Stimulated activated CD8-positive, alpha-beta memory T cell treated with anti-CD3 and anti-CD28 coated beads, Interleukin-2, amount 100 ng/mL, for 48 hours (primary cell): ENCODE measurements at places on chromosomes 7 and 10.

- DNase-seq = no peak
These were observed 31.7 kb downstream of the WDFY4 start for GRCh38 chr10:48716416-48716815.

DNA sequence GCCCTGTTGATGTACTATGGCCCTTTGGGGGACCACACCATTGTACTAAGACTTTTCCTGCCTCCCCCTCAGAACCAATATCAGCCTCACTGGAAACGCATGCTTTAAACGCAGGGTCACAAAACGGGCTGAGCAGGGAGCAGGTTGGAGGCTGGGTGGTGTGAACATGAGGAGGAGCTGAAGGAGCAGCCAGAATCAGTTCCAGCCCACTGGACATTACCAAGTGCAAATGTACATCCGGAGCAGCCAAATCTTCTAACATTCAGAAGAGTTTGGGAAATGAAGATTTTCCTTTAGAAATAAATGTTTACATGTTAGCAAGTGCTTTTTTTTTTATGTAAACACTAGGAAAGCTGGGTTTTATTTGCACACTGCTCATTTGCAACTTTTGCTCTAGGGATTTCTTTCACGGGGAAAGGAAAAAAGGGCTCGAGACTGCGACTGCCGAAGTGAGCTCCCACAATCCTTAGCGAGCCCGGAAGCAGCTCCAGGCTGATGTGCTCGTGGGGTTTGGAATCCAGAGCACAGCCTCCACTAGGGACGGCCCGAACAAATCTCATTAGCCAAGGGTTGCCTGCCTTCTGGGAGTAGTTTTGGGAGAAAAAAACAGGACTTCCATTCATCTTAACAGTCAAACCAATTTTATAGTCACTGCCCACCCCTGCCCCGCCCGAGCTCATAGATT is 108.0 kb upstream of the YAE1 start:
- DNase-seq = no peak

DNA sequence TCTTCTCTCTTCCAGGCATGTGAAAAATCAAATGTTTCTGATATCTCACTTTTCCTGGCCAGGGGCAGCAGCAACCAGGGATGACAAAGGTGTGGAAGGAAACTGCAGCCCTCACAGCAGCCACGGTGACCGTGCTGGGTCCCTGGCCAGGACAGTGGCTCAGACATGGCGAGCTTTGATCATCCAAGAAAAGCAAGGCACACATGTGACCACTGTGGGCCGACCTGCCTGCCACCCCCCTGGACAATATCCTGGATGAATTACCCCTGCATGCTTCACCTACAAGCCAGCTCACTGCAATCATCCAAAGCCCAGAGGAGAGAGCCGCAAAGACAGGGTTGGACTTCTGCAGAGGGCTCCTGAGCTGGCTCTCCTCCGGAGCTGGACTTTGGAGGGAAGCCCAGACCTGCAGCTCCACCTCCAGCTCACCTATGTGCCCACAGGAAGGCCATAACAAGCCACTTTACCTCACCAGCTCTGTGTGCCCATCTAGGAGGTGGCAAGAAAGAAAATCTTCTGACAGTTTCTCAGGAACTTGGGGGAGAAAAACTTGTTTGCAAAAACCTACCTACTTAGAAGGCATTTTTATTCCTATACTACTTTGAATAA is 2.7 kb downstream of the CHST15 start:
- DNase-seq = no peak

DNA sequence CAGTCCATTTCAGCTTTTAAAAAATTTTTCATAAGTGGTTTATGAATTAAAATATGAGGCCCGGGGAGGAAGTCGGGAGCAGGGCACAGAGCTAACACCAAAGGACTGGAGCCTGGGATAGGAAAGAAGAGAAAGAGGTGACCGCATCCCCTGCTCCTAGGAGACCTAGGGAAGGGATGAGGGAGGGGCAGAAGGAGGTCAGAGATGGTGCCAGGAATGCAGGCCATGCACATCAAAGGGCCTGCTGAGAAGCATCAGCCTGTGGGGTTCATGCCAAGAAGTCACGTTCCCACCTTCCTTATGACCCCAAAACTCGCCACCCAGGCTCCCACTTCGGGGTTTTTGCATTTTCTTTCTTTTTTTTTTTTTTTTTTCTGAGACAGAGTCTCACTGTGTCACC is 14.7 kb upstream of the TOMM7 start:
- DNase-seq = no peak

- no peak for DNase-seq
These were observed 81.9 kb upstream of the CAPZA2 start for GRCh38 chr7:116780521-116780920.
